ENCODE measurements at places on chromosomes 2 and 18.

- DNase-seq: no peak
These were observed 401.5 kb downstream of the CNTNAP5 start for GRCh38 chr2:124426625-124427024.

GRCh38 chr2:239938651-239939486 is 86.3 kb downstream of the NDUFA10 start:
- no peak for DNase-seq

- no peak for DNase-seq
These were observed 570.5 kb downstream of the TDRD15 start for GRCh38 chr2:21694079-21694878.

- no peak for DNase-seq
These were observed 169.7 kb upstream of the LRP1B start for GRCh38 chr2:142300517-142300916.

GRCh38 chr2:62287899-62288880 is 92.3 kb downstream of the B3GNT2 start:
- DNase-seq: no peak

GRCh38 chr2:113209646-113210171 is 35.9 kb downstream of the PSD4 start:
- no peak for DNase-seq

- no peak for DNase-seq
These were observed 24.8 kb upstream of the LMAN1 start for GRCh38 chr18:59383851-59384250.

DNA sequence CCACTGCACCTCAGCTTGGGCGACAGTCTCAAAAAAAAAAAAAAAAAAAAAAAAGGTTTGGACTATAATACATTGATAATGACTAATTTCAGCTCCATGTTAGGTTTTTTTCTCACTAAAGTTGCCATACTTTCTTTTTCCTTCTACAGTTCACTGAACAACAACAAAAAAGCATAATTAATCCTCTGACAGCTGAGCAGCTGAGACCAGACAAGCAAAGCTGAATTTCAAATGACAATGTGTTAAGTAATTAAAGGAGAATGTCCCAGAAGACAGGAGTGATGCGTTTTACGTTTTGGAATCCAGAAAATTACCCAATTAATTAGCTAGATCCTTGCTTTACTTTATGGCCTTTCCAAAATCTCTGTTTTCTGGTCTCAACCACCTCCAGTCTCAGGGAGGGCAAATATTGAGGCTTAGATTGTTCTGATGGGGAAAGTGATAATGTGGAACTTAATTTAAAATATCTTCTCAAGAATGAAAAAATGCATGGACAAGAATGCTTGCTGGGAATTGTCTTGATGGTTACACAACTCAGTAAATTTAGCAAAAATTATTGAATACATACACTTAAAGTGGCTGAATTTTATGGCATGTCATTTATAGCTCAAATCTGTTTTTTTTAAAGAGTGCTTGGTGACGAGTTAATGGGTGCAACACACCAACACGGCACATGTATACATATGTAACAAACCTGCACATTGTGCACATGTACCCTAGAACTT is 17.4 kb upstream of the RMDN2 start:
- no peak for DNase-seq

DNA sequence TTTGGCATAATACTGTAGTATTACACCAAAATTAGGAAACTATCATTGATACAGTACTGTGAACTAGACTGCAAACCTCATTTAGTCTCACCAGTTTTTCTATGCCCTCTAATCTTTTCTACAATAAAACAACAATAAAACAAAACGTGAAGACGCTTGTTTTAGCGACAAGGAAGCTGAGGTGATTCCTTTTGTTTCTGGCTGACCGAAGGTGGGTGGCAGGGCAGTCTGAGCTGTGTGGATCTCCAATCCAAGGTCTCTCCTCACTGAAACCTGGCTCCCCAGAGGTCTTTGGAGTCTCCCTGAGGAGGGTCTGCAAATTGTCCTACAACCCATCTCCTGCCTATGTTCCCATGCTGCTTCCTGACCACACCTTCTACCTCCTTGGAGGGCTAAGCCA is 59.3 kb downstream of the ARMC9 start:
- DNase-seq: no peak

- no peak for DNase-seq
These were observed 45.4 kb upstream of the CCDC150 start for GRCh38 chr2:196594158-196594557.

DNA sequence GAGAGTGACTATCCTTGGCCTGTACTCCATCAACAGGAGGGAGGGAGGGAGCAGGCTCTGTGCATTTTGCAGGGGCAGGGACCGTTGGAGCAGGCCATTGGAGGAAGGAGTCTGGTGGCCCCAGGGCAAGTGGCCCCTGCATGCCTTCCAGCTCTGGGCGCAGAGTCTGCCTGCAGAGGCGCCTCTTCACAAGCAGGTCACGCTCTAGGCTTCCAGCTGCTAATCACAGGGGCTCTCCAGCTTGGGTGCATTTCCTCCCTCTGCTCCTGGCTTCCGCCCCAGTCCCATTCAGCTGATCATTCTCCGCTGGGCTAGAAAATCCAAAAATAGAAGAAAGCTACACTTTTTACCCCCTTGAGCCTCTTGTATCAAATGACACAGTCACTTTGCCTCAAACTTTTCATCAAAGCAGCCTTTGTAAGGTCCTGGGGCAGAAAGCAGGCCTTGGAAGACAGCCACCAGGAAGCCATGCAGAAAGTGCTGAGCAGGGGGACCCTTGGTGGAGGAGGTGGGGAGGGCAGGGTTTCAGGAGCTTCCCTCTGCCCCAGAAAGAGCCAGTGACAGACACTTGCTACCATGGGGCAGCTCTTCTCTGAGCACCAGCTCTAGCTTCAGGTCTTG is 11.3 kb downstream of the TMEM247 start:
- peak; percentile 63 for DNase-seq

- no peak for DNase-seq
These were observed 101.2 kb upstream of the MSH2 start for GRCh38 chr2:47301731-47302130.

GRCh38 chr2:24409700-24410556 is 49.6 kb upstream of the ITSN2 start:
- DNase-seq: peak; percentile 63

GRCh38 chr2:196987649-196988364 is 61.3 kb upstream of the PGAP1 start:
- no peak for DNase-seq

GRCh38 chr2:217703999-217704398 is 298.8 kb downstream of the TNS1 start:
- no peak for DNase-seq

GRCh38 chr2:60998628-60999545 is 18.6 kb upstream of the PEX13 start:
- DNase-seq: peak; percentile 48

GRCh38 chr2:10475811-10476660 is 27.9 kb upstream of the ODC1 start:
- DNase-seq: no peak

- DNase-seq: no peak
These were observed 40.3 kb upstream of the SIGLEC15 start for GRCh38 chr18:45785134-45785533.

- no peak for DNase-seq
These were observed 286.3 kb downstream of the PIEZO2 start for GRCh38 chr18:10863026-10863425.

GRCh38 chr2:6820236-6820635 is 45.5 kb downstream of the CMPK2 start:
- DNase-seq: no peak

DNA sequence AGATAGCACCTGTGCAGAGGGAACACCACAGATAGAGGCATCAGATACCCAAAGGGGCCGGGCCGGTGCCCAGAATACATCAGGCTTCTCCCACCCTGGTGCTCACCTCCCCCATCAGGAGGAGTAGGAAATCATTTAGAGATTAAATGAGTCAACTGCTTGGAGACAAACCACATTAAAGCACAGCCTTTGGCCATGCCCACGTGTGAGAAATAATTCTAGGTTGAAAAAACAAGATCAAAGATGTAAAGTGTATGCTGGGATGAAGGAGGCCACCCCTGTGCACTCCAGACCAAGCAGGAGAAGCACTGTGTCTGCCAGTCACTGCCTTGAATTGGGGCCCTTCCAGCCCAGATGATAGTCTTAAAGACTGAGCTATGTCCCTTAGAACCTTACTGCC is 152.8 kb upstream of the ACAA2 start:
- DNase-seq: no peak

GRCh38 chr2:30641765-30642345 is 165.4 kb downstream of the CAPN13 start:
- DNase-seq: no peak

GRCh38 chr2:132754867-132755472 is 85.0 kb upstream of the LYPD1 start:
- no peak for DNase-seq

GRCh38 chr18:80194874-80195570 is 52.3 kb downstream of the PARD6G start:
- no peak for DNase-seq

GRCh38 chr18:10234281-10234680 is 220.2 kb upstream of the APCDD1 start:
- DNase-seq: no peak

DNA sequence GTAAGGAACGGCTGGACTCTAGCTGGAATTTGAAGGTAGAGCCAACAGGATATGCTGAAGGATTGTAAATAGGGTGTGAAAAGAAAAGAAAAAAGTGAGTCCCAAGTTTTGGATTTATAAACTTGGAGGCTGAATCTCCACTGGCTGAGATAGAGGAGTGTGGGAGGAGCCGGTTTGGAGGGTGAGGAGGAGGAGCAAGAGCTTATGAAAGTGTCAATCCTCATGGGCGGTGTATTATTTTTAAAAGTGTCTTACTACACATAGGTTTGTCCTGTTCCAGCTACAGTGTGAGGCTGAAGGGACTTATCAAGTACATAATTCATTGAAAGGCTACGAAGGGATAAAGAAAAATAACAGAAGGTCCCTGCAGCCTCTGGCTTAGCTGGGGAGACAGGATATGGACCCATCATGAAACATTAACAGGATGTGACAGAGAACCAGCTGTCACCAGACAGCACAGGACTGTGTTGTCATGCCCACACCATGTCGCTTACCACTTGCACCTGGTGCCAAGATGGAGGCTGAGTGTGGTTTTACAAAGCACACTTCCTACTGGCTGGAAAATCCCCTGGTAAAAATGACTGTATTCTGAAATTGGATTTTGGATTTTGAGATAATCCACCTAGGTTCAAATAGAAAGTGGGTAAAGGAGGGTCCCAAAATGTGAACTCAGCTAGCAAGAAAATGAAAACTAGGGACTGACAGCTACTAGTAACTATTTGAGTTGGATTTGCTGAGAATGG is 2.5 kb upstream of the MREG start:
- DNase-seq: no peak

DNA sequence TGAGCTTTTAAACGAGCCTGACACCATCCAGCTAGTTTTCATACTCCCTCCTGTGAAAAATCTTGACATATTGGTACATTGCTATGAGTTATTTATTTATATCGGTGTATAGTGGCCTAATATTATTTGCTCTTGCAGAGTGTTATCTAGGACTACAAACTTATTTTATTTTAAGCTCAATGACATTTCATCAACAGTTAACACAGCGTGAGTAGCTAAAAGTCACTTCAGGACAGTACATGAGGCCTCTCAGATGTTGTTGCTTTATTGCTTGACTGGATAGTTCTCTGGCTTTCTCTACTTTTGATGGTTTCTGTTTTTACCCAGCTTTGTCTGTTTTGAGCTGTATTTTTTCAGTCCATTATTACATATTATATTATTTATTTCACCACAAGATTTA is 172.9 kb upstream of the KLF7 start:
- no peak for DNase-seq

DNA sequence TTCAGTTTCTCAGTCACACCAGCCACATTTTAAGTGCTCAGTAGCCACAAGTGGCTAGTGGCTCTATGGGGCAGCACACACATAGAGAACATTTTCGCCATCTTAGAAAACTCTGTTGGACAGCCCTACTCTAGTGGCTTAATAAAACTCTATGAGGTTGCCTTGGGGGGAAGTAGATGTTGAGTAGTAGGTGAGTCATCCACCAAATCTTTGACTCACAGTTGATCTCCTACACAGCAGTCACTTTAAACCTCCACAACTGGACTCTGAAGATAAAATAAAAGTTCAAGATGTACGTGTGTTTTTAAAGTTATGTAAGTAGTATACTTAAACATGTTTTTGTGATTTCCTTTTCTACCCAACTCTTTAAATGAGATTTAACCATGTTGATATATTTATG is 379.0 kb downstream of the SETBP1 start:
- DNase-seq: no peak

DNA sequence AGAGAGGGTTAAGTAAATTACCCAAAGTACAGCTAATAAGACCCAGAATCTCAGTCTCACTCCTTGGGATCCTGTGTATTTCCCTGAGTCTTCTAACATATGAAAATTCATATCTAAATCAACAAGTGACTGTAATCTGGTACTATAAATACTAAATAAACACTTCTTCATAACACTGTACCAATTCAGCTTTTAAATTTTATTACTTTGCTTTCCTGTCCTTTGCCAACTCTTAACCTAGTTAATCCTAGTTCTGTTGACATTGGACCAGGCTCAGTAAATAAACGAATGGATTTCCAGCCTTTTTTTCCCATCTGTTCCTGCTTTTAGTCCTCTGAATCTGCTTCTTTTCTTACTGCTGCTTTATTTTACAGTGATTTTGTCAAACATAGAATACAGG is 13.8 kb downstream of the MRPL35 start:
- no peak for DNase-seq

DNA sequence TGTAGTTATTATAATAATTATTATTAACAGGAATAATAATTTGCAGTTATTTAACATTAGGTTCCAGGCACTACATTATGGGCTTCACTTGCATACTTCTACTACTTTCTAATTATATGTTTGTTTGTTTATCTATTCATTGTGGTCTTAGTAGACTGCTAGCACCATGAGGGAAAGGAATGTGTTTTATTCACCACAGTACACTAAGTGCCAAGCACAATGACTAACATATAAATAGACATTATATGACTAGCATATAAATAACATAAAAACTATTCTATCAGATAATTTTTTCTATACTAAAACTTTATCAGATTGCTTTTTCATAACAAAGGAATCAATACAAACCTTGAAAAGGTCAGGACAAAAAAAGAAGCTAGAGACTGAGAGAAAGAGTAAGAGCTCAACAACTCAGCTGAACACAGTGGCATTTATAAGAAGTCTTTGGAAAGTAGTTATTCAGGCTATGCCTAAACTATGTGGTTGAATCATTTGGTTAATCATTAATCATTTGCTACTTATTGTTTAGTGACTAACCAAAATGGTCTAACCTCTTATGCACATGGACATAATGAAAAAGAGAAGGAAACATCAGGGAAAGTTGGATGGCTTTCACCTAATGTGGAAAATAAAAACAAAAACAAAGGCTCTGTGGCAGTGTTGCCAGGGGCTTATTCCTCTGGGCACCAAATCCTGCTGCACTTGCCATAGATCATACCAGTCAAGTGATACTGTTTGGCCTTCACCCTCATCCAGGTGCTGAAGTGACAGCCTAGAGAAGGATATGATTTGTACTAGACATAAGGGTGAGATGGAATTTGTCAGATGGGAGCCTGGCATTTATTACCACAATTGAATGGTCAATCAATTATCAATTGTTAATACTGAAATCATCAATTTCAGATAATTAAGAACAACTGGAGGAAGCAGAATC is 174.9 kb downstream of the ETAA1 start:
- no peak for DNase-seq

- no peak for DNase-seq
These were observed 758.8 kb upstream of the DDX18 start for GRCh38 chr2:117055499-117056375.

GRCh38 chr2:29024882-29025430 is 43.9 kb downstream of the TOGARAM2 start:
- DNase-seq: no peak

- no peak for DNase-seq
These were observed 57.8 kb upstream of the MAP3K20 start for GRCh38 chr2:173017646-173018420.

GRCh38 chr2:161355983-161356382 is 47.8 kb downstream of the PSMD14 start:
- no peak for DNase-seq
